ENCODE measurements at places on chromosomes 11 and 22. TPM values are rescaled to one million over a fixed set of nuclear protein-coding genes. Genes with fewer than 3 reads are reported as not detected.

The SLC15A3 gene
- 56.0 TPM for total RNA-seq

The CD3G gene
- 1.1 TPM for total RNA-seq

- peak; percentile 23 for DNase-seq
These were observed 617 bp upstream of the ARHGAP20 start for GRCh38 chr11:110712659-110713448.

The KRTAP5-1 gene
- not detected for total RNA-seq

DNA sequence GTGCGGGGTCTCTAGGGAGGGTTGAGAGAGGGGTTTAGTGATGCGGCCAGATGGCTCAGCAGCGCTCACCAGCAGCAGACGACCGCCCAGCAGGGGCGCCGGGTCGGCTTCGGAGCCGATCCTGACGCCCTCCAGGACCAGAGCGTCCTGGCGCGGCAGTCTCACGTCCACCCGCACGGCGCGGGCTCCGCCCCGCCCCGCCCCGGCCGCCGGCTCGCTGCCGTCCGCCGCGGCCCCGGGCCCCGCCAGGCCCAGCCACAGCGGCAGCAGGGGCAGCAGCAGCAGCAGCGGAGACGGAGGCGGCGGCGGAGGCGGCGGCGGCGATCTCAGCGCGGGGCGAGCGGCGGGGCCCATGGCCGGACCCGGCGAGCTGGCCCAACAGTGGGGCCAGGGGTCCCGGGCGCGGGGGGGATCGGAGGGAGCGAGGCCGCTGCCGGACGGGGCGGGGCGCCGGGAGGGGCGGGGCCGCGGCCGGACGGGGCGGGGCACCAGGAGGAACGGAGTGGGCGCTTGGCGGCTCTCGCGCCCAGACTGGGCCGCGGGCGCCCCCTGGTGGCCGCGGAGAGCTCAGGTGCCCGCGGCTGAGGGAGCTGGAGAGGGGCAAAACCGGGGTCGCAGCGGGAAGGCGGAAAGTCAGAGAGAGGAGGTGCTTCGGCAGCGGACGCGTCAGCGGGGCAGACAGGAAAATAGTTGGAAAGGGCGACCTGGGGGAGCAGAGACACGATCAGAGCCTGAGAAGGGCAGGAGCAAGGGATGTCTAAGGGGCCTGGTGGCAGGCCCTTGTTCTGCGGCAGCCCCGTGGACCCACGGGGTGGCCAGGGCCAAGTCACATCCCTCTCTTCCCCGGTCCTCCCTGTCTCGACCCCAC lies at the start of gene RNF215:
TSS of gene RNF215 (minus strand) at position 452 of the 868 bp plus-strand sequence. CDS start at position 354, 98 bp downstream.
- peak; percentile 35 for DNase-seq

DNA sequence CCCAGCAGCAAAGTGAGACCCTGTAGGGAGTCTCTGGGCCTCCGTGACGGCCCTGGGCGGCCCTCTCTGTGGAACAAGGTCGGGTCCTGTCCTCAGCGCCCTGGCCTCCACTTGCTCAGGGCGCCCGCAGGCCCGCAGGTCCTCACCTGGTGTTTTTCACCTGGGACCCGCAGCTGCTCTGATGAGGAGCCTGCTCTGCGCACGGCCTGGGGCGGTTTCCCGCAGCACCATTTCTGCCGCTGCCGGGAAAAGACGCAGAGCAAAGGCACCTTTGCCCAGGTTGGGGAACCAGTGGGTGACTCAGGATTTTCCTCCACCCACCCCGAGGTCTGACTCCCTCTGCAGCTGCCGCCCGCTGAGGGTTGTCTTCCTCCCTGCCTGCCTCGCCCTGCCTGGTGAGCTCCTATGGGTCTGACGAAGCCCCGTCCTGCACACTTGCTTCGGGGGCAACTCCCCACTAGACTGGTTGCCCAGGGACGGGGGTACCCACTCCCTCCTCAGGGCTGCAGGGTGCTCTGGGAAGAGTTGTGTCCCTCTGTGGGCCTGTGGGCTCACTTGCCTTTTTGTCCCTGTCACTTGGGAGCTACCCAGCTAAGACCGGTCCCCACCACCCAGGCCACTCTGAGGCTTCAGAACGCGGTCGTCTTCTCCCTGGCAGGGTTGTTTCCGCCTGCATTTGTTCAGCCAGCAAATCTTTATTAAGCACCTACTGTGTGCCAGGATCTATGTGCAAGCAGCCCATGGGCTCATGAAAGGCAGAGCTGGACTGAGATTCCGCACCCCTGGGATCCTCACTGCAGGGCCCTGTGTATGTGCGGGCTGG lies 89.5 kb downstream of the KCNQ1 start:
- DNase-seq: no peak

Data from omental fat pad (tissue), 4 donors.